ENCODE measurements at places on chromosomes 6 and 20.

DNA sequence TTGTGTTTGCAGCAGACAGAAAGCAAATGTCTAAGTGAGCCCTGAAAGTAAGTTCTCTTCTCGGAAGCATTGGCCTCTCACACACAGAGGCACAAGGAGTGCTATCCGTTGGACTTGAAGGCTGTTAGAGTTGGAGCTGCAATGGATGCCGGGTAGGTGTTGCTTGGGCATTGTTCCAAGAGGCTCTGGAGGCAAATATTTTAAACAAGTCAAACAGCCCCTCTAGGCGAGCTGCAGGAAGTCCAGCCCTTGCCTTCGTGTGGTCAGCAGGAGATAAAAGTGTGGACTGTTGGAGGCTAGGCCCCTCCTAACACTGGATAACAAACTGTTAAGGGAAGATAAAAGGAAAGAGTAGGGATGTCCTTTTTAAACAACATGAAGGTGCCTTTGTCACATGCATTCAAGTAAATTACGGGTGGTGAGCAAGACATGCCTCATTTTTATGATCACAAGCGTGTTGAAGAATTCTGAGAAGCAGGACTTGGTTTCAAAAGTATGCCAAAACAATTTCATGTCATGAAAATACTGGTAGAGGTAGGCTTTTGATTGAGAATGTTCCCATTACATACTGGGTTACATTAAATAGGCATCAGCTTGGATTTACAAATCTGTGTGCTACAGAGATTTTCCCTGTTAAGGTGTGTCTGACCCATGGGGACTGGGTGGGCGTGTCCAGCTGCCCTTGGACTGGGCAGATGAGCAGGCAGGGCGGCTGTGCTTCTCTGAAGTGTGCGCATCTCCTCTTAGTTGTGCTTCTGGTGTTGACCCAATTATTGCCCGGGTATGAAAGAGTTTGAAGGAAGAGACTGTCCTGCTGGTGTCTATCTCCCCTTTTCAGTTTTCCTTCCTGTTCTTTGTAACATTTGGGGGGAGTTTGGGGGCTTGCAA, 57.5 kb downstream of the RREB1 start:
- DNase-seq: no peak

GRCh38 chr6:84422380-84422968, 195.0 kb upstream of the CEP162 start:
- DNase-seq: peak; percentile 82

- DNase-seq: peak; percentile 20
Measured at GRCh38 chr6:12545619-12546409, 170.8 kb upstream of the PHACTR1 start.

- no peak for DNase-seq
Measured at GRCh38 chr6:18148304-18149025, 6.4 kb downstream of the TPMT start.

GRCh38 chr20:36820928-36821327, 47.4 kb upstream of the DSN1 start:
- no peak for DNase-seq

DNA sequence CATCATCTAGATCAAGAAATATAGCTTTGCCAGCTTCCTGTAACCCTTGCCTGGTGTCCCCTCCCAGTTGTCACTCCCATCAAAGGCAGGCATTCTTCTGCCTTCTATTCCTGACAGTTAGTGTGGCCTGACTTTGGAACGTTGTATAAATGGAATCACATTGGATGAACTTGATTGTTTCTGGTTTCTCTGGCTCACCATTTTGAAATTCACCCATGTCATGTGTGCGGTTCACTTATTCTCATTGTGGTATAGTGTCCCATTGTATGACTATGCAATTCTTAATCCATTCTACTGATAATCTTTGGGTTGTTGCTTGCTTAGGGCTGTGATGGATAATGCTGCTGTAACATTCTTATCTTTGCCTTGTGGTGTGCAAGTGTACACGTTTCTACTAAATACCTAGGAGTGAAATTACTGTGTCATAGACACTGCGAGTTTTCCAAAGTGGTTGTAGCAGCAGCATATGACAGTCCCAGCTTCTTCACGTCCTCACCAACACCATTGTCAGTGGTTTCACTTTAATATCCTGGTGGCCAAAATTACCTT, 73.2 kb downstream of the VEGFA start:
- no peak for DNase-seq

- no peak for DNase-seq
Measured at GRCh38 chr6:43876602-43877001, 106.6 kb downstream of the VEGFA start.

All from DMS53 (cell line).